Calu3 (cell line): ENCODE measurements at places on chromosomes 11 and 22. TPM values are rescaled to one million over a fixed set of nuclear protein-coding genes. Genes with fewer than 3 reads are reported as not detected.

DNA sequence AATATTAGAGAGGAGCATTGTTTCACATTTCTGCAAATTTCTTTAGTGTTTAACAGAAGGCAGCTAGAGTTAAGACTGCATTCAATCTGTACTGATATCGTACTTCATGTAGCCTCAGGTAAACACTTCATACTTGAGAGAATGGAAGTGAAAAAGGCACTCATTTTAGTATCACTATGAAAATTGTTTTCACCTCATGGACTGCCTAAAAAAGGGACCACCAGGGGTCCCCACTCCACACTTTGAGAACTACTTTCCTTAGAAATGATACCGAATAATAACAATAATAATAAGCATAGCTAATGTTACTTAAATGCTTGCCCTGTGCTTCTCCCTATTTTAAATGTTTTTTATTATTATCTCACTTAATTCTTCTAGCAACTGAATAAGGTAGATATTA, 95.1 kb downstream of the BLID start:
- no peak for DNase-seq

Gene OR1S2
- not detected in 2 replicates for total RNA-seq

Gene OR52E6
- total RNA-seq: not detected in 2 replicates

DNA sequence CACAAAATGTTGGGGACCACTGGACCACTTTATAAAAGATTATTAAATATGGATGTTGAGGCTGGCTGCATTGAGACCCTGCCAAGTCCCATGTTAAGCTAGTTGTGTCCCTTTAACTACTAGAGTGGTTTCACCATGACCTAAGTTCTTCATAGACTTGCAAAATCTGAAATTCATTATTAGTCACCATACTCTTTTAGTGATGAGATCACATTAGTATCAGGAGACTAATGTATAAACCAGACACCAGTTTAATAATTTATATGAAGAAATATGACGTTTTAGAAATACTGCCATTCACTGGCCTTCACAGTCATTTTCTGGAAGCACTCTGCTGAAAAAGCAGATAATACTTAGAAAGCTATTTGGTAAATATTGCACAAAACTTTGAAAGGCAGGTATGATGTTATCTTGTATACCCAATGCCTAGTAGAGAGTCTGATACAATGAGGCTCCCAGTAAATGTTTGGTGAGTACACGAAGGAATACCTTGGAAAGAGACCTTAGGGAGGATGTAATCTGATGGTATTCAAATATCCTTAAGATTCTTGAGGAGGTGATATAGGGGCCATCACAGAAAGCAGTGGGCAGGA, 728.2 kb upstream of the ANO5 start:
- DNase-seq: no peak

GRCh38 chr11:37843603-37844002, 1245.6 kb upstream of the RAG2 start:
- DNase-seq: no peak
